ENCODE measurements at places on chromosomes 1 and 21. TPM values are rescaled to one million over a fixed set of nuclear protein-coding genes. Genes with fewer than 3 reads are reported as not detected.

DNA sequence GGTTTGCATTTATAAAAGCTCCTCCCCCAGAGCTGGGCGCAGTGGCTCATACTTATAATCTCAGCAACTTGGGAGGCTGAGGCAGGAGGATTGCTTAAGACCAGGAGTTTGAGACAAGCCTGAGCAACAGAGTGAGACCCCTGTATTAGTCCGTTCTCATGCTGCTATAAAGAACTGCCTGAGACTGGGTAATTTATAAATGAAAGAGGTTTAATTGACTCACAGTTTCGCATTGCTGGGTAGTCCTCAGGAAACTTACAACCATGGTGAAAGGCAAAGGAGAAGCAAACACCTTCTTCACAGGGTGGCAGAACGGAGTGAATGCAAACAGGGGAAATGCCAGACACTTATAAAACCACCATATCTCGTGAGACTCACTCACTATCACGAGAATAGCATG lies 52.5 kb downstream of the ZNF684 start:
- DNase-seq = no peak

- no peak for DNase-seq
These were observed 18.6 kb upstream of the PADI1 start for GRCh38 chr1:17186216-17186909.

- DNase-seq = no peak
These were observed 17.5 kb downstream of the RHOU start for GRCh38 chr1:228752675-228753265.

- no peak for DNase-seq
These were observed 15.3 kb upstream of the AGPAT3 start for GRCh38 chr21:43849532-43850299.

- peak; percentile 90 for DNase-seq
These were observed at the start of gene AGT for GRCh38 chr1:230713915-230714764. AGT (minus strand) TSS chr1:230714122; CDS start chr1:230710823, 3,299 bp downstream.

GRCh38 chr1:221174330-221174993 lies 295.2 kb downstream of the HLX start:
- DNase-seq = no peak

GRCh38 chr1:25683177-25683576 lies 66.6 kb downstream of the MAN1C1 start:
- DNase-seq = no peak

- DNase-seq = no peak
These were observed 9.0 kb upstream of the MYOM3 start for GRCh38 chr1:24120965-24121364.

GRCh38 chr1:9860887-9861286 lies 37.1 kb upstream of the CLSTN1 start:
- no peak for DNase-seq

The TCHH gene
- polyA plus RNA-seq = 0.08 TPM

The AK5 gene
- 78.8 TPM for polyA plus RNA-seq

The CCDC181 gene
- polyA plus RNA-seq = not detected
